ENCODE measurements at places on chromosomes 1 and 21.

GRCh38 chr1:236753516-236753915 lies 41.6 kb upstream of the MTR start:
- no peak for DNase-seq

GRCh38 chr1:244837597-244838258 lies 2.3 kb downstream of the COX20 start:
- no peak for DNase-seq

- DNase-seq, result no peak
Observed at GRCh38 chr1:15621975-15622374, 4.7 kb downstream of the DDI2 start.

GRCh38 chr1:67579623-67580394 lies 105.2 kb upstream of the GADD45A start:
- DNase-seq, result no peak

DNA sequence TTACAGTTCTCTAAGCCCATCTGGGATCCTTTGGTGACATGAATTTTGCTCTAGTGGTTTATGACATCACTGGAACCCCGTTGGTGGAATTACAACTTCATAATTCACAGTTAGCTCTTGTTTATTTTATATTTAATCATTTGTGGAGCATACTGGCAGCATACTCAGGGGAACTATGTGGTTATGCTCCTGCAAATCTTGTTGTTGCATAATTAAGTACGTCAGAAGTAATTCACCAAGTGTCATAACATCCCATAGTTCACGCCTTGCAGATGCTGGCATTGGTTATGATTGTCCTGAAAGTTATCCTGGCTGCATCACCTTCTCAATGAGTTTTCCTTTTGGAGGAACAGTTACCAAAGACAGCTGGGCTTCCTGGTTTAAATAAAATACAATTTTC lies 16.5 kb downstream of the PRRX1 start:
- DNase-seq, result no peak

- no peak for DNase-seq
Observed at GRCh38 chr1:171596119-171596518, 25.9 kb upstream of the MYOCOS start.

- DNase-seq, result no peak
Observed at GRCh38 chr1:110952031-110952430, 11.7 kb downstream of the LRIF1 start.

DNA sequence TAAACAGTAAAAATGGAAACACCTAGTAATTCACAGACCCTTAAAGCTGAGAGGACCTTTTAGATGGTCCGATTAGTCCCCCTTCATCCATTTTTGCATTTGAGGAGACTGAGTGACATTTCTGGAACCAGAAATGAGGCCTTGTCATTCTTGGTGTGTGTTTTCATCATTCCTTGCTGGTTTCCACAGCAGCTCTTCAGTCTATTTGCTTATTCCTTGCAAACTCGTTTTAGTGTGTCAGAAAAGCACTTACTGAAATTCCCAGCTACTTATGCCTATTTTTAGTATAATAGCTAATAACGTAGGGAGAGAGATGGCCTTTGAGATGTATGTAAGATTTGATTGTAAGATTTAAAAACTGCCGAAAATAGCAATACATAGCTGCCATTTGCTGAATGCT lies 70.9 kb downstream of the VPS13D start:
- DNase-seq, result no peak

GRCh38 chr1:13836136-13836535 lies 136.1 kb downstream of the PRDM2 start:
- no peak for DNase-seq

GRCh38 chr1:244209955-244210354 lies 158.9 kb downstream of the ZBTB18 start:
- DNase-seq, result no peak

DNA sequence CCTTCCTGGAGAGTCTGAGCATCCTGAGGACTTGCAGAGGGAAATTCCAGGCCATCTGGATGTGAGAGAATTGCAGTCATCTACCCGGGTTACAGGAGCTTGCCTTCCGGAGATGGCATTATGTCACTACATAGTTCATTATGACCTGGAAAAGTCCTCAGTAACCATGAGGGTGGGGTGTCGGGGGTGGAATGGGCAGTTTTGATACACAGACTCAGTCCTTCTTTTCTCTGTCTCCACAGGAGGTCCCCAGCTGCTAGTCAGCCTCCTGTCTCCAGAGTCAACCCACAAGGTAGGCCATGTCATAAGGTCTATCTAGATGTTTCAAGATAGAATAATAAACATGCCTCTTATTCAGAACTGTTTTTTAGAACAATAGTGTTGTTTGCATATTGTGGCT lies 268.2 kb upstream of the SGIP1 start:
- no peak for DNase-seq

GRCh38 chr1:119312500-119312899 lies 56.1 kb upstream of the HAO2 start:
- no peak for DNase-seq

DNA sequence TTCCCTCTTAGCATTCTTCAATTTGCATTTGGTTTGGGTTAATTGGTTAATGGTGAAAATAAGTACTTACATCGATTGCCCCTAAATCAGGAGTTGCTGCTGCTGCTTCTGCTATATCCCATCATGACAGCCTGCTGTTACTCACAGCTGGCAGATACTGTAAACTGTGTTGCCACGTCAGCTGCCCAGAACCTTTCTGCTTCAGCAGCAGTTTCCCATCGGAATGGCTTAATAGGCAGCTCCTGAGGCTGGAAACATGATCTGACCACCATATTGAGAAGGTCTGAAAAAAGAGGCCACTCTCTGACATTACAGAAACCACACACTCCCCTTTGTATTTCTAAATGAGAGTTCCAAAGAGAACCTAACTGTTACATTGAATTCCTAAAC lies 14.3 kb upstream of the SEC16B start:
- no peak for DNase-seq

GRCh38 chr1:209727785-209728184 lies 23.1 kb downstream of the HSD11B1 start:
- no peak for DNase-seq

GRCh38 chr1:48025076-48025475 lies 27.9 kb upstream of the TRABD2B start:
- DNase-seq, result no peak

DNA sequence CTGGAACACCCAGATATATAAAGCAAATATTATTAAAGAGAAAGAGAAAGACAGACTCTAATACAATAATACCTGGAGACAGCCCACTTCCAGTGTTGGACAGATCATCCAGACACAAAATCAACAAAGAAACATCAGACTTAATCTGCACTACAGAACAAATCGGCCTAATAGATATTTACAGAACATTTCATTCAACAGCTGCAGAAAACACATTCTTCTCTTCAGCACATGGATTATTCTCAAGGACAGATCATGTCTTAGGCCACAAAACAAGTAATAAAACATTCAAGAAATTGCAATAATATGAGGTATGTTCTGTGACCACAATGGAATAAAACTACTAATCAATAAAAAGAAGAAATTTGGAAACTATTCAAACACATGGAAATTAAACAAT lies 398.3 kb upstream of the DUSP10 start:
- no peak for DNase-seq

GRCh38 chr1:67711158-67711854 lies 26.3 kb downstream of the GADD45A start:
- no peak for DNase-seq

DNA sequence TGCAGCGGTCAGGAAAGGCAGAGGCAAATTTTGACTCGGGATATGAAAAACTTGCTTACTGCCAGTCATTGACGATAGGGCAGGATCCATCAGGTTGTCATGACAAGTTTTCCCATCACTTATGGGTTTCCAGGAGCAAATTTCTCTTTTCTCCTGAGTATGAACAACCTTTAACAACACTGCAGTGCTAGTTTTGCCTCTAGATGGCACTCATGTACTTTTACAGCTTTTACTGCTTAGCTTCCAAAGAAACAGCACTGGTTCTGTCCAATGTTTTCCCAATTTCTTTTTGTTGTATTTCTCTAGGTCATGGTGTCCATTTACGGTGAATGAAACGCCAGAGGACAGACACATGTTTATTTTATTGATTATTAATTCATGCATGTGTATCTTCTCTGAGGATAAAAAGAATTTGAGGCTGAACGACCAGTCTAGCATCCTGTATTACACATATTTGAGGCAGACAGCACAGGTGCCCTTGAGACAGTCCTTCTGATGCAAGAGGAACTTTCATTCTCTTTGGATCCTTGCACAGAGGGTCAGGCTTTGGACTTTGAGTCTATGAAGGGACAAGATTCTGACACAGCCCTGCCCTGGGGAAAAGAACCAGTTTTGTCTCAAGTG lies 112.3 kb upstream of the TRABD2B start:
- DNase-seq, result no peak

DNA sequence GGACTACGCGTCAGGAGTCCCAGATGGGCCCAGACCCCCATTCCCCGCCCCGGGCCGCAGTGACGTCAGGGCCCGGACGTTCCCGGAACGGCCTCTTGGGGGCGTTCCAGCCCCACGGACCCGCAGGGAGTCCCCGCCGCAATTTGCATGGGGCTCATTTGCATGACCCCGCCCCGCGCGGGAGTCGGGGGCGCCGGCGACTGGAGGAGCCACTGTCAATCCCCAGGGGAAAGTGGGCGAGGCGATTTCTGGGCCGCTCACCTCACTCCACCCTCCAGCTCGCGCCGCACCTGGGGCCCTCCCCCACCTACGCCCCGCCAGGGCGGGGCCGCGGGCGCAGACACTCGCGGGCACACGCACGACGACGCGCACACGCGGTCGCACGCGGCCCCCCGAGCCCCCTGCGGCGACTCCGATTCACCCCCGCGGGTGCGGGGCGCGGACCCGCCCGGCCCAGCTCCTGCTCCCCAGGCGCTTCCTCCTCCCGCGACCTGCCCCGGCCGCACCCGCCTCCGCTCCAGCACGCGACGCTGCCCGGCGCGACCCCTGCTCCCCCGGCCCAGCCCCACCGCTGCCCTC lies 13.2 kb downstream of the AGRN start:
- peak; percentile 83 for DNase-seq

GRCh38 chr1:94886361-94886760 lies 40.5 kb downstream of the CNN3 start:
- no peak for DNase-seq

DNA sequence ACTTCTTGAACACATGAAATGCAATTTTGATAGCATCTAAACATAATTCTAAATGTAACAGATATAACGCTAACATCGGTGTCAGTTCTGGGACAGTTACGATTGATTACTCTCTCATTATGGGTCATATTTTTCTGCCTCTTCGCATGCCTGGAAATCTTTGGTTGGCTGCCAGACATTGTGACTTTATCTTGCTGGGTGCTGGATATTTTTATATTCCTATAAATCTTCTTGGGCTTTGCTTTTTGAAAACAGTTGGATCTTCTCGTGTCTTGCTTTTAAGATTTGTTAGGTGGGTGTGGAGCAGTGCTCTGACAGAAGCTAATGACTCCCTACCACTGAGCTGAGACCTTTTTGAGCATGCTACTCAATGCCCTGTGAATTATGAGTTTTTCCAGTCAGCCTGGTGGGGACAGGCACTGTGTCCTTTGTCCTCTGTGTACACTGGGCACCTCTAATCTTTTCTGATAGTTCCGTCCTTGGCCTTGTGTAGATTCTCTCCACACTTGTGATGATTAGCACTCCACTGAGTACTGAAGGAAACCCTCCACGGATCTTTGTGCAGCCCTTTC lies 28.0 kb upstream of the EDARADD start:
- no peak for DNase-seq

DNA sequence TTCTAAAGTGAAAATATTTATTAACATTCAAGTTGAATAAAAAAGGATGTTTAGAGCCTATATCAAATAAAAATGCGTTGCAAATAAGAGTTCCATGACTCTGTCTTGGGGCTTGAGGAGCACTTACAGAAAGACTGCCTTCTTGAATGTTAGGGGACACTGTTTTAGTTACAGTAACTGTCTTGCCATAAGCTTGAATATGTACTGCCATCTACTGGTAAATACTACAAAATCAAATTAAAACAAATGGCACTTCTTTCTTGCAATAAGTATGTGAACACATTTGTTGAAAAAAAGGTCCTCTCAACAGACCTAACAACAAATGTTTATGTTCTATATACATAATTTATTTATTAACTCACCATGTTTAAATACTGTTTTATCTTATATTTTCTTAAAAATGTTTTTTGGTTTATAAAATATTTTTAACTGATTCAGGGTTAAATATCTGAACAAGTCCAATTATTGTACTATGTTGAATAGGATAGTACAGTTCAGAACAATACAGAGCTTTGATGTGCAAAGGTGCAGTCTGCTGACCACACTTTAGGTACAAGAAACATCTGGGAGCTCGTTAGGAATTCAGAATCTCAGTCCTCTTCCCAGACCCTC lies 199.5 kb downstream of the LRRIQ3 start:
- DNase-seq, result no peak

GRCh38 chr1:223214261-223214807 lies 71.3 kb upstream of the TLR5 start:
- no peak for DNase-seq

GRCh38 chr21:41321908-41322495 lies 5.4 kb downstream of the FAM3B start:
- DNase-seq, result no peak

GRCh38 chr1:156372265-156372586 lies 3.2 kb downstream of the RHBG start:
- no peak for DNase-seq

- no peak for DNase-seq
Observed at GRCh38 chr1:22064751-22065402, 12.4 kb downstream of the CDC42 start.

DNA sequence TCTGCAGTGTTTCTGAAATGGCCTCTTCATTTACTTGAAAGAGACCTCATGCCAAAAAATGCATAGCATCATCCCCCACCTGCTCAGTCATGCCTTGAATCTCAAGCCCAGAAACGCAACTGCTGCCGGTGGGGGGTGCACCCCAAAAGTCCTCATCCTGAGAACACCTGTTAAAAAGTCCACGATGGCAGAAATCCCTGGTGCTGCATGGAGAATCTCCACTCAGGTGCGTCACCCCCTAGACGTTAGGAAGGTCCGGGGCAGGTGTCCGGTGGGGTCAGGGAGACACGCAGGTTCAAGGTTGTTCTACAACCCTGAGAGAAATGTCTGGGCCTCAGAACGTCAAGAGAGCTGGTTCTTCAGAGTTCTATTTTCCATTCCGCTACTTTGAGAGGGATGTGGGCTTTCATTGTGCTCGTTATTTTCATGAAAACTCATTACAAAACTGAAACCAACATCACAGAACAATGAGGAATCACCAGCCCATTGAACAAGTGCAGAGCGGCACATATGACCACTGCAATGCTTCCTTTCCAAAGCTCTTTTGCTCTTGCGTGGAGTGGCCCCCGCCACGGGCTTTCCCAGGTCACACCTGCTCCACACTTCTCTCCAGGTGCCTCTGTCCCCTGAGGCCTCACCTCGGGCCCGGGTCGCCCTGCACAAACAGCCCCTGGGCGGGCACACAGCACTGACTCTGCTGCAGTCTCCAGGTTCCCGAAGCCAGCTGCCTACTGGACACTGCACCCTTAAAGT lies 201.9 kb downstream of the TOMM20 start:
- DNase-seq, result no peak

DNA sequence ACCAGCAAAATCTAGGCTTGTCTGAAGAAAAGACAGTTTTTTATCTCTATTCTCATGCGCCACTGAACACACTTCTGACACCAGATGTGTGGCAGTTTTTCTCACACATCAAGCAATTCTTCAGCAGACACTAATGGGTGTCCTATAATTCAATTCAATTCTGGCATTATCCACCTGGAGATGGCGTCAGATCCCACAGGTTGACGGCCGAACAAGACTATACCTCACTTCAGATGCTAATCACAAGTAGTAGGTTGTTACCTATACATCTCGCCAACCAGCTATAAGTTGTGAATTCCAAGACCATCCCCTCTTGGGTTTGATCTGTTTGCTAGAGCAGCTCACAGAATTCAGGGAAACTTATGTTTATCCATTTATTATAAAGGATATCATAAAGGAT lies 89.9 kb upstream of the ARTN start:
- no peak for DNase-seq

All from stimulated activated CD4-positive, alpha-beta T cell treated with anti-CD3 and anti-CD28 coated beads, TNF-alpha, amount 100 ng/mL, for 4 hours (primary cell).